ENCODE measurements at places on chromosomes 11 and 22. TPM values are rescaled to one million over a fixed set of nuclear protein-coding genes. Genes with fewer than 3 reads are reported as not detected.

- no peak for DNase-seq
Measured at GRCh38 chr11:128732471-128733277, 38.8 kb downstream of the FLI1 start.

DNA sequence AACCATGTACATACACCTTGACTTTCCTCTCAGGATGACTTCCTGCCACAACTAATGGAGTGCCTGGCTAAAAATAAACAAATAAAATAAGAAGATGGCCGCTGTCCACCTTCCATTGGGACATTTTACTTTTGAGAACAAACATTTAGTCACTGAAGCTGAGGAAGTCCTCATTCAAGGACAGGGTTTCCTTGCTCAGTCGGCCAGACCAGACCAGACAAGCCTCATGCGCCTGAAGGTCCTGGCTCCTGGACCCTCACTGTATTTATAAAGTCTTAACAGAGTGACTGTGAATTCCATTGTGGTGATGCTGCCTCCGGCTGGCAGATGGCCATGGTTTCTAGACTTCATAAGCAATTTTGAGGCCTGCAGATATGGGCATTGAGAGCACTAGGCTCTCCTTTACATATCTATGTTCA lies 114.5 kb downstream of the MAML2 start:
- DNase-seq: no peak

DNA sequence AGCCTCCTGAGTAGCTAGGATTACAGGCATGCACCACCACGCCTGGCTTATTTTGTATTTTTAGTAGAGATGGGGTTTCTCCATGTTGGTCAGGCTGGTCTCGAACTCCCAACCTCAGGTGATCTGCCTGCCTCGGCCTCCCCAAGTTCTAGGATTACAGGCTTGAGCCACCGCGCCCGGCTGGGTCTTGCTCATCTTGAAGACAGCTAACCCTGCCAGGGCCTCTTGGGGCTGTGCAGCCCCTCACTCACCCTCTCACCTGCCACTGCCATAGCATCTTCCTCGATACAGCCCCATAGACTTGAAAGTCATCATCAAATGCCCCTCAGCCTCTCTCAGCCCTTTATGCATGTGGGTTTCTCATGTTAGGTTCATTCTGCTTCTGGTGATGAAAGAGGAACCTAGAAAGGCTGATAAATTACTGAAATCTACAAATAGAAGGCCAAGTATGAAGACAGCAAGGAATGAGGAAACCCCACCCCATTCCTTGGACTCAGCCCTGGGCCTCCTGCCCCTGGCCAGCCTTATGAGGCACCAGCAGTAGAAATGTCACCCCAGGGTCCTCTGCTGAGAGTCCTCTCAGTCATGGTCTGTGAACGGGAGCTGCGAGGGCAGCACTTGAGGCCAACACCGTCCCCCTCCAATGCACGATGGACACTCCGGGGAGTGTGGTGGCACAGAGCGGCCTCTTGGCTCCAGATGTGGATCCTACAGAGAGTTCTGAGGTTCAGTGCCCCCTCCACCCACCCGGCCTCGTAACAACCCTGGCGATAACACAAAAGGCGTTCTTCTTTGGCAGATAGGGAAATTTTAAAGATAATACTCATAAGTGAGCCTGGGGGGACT lies 24.8 kb downstream of the SCGB1A1 start:
- DNase-seq: no peak

GRCh38 chr22:44838316-44839016 lies 86.1 kb downstream of the ARHGAP8 start:
- DNase-seq: no peak

- DNase-seq: no peak
Measured at GRCh38 chr22:30717952-30718351, 23.3 kb downstream of the OSBP2 start.

- no peak for DNase-seq
Measured at GRCh38 chr11:859394-860131, 16.9 kb downstream of the TSPAN4 start.

Gene PACS1
- 53.1 TPM for polyA plus RNA-seq

DNA sequence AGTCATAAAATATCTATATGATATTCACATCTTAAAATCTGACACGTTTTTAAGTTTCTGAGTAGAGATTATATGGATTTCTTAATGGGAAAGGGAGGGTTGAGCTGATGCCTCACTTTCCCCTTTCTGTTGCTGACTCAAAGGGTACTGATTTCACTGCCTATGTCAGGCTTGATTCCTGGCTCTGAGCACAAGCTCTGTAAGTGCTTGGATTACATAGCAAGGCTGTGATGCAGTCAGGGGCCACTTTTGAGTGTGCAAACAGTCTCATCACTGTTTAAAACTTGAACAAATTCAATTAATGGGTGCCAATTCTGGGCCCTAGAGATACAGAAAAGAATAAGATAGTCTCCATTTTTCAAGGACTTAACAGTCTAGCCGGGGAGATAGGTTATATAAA lies 14.4 kb downstream of the ATXN10 start:
- no peak for DNase-seq

DNA sequence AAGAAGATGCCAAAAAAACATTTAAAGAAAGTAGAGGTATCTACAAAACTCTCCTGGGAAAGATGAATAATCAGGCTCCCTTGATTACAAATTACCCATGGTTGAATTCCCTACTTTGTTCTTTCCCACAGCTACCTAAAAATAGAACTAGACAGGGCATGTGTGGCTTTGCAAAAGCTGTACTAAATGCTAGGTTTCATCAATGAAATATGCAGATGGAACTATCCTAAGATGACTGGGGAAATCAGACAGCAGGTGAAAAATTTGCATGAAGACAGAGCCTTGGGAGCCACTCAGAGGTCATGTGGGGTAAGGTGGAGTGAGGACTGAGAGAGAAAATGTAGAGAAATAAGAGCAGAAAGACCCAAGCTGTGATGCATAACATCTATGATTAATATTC lies 14.7 kb downstream of the LAYN start:
- DNase-seq: no peak

- no peak for DNase-seq
Measured at GRCh38 chr22:20576445-20576816, 69.0 kb downstream of the MED15 start.

Gene TMEM218
- polyA plus RNA-seq: 49.3 TPM

Gene FOLR2
- polyA plus RNA-seq: 8.1 TPM

DNA sequence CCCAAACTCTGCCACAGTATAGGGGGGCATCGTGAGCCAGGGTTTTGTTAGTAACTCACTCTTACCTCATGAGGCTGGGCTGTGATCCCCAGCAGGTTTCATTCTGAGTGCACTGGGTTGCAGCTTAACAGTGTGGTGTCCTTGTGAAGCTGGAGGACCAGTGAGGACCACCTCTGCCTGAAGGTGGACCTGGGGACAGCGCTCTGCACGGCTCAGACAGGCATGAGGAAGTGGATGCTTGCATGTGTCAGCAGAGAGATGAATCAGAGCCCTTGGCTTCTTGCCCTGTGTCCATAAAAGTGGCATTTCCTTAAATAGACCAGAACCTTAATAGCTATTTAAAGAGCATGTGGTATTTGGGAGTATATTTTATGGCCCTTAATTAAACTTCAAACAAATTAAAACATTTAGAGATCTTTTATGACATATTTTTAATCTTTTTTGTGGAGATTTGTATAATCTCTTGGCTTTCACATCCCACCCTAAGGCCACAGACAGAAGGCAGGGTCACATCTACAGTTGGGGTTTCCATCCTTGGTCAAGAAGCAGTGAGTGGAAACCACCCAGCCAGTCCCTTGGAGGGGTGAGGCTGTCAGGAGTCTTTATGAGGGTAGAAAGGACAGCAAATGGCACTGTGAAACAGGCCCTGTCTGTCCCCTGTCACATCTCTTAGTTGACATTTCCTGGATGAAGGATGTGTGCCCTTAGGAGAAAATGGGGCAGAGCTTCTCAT lies 24.8 kb upstream of the ADORA2A start:
- DNase-seq: peak; percentile 73

Gene OR1S1
- polyA plus RNA-seq: not detected

Gene KRTAP5-6
- not detected for polyA plus RNA-seq

Gene OR2AT4
- polyA plus RNA-seq: 0.03 TPM

- DNase-seq: no peak
Measured at GRCh38 chr11:34636127-34636526, 15.2 kb downstream of the EHF start.

Gene APIP
- polyA plus RNA-seq: 38.0 TPM

GRCh38 chr11:113880971-113881370 lies 5.6 kb upstream of the USP28 start:
- DNase-seq: no peak

Gene NAP1L4
- polyA plus RNA-seq: 190 TPM

DNA sequence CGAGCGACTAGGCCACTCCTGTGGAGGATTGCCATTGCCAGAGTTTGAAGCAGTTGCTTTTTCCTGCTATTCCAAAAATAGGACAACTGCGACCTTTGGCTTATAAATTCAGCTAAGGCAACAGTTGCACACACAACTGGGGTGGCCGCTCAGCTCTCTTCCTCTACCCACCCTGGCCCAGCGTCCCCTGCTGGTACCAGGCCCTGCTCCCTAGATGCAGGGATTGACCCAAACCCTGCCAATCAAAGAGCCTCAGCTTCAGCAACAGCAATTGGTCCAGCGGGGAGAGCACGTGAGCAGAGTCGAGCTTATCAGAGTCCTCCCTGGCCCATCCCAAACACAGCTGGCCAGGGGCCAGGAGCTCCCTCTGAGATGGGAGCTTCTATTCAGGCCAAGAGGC lies 22.0 kb upstream of the CABP2 start:
- no peak for DNase-seq

- DNase-seq: no peak
Measured at GRCh38 chr22:40498420-40499208, 128.2 kb downstream of the SGSM3 start.

- peak; percentile 34 for DNase-seq
Measured at GRCh38 chr22:24768537-24769374, 5.8 kb downstream of the PIWIL3 start.

- DNase-seq: no peak
Measured at GRCh38 chr11:44819346-44819745, 92.6 kb downstream of the TSPAN18 start.

Gene CELSR1
- polyA plus RNA-seq: 24.4 TPM

Gene SDF2L1
- 25.3 TPM for polyA plus RNA-seq

DNA sequence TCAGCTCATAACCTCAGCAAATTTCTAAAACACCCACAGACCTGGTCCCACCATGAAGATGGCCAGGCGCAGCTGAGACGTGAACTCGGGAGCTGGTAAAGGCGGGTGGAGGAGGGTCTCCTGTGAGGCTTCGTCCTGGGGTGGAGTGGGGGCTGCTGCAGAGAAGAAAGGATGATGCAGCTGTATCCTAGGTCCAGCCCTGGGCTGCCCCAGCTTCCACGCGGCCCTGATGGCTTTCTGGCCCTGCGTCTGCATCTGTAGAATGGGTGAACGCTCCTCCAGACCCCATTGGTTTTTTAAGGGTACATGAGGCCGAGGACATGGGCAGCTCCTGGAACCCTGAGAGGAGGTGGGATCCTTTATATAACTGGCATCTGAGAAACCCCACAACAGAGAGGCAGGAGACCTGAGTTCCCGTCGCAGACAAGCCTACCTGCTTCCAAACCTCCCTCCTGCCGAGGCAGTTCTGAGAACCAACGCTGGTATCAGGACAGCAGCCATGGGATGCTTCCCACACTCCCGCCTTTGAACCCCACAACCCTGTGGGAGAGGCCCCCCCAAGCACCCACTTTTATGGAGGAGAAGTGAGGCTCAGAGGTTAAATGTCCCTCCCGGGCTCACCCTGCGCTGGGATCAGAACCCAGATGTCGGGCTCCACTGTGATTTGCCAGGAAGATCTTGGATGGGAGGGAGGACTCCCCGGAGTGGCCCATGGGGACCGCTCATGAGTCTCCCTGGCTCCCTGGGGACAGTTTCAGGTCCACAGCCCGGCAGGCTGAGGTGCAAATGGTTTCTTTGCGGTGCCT lies 55.2 kb upstream of the FGF3 start:
- DNase-seq: no peak

Gene TSPAN32
- polyA plus RNA-seq: 1.6 TPM

GRCh38 chr11:43934601-43935423 lies 7.6 kb upstream of the C11orf96 start:
- no peak for DNase-seq

GRCh38 chr22:21933910-21934309 lies 18.7 kb downstream of the PPM1F start:
- no peak for DNase-seq

GRCh38 chr22:19959043-19959586 lies 17.5 kb upstream of the TXNRD2 start:
- peak; percentile 88 for DNase-seq

DNA sequence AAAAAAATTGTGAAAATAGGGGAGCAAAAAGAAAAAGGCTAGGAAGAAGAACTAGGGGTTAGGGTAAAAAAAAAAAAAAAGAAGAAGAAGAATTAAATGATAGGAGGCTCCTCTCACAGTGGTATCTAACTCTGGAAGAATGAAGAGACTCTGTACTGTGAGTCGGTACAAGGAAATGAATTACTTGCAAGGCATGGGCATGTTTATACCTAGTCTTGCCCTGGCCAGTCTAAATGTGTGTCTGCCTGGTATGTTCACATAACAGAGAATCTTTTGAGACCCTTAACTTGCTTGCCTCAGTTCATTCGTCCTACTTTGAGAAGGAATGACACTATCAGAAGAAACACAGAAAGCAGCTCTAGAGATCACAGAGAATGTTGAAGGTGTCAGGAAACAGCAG lies 159.6 kb downstream of the SWAP70 start:
- no peak for DNase-seq

GRCh38 chr11:70466596-70466995 lies 68.3 kb downstream of the CTTN start:
- DNase-seq: no peak

Gene SAA2
- polyA plus RNA-seq: not detected

- no peak for DNase-seq
Measured at GRCh38 chr11:81224396-81224795, 1509.3 kb downstream of the FAM181B start.

GRCh38 chr11:42465623-42466022 lies 846.2 kb upstream of the API5 start:
- no peak for DNase-seq

Gene SCGB1A1
- not detected for polyA plus RNA-seq

Gene YPEL4
- polyA plus RNA-seq: 2.6 TPM

DNA sequence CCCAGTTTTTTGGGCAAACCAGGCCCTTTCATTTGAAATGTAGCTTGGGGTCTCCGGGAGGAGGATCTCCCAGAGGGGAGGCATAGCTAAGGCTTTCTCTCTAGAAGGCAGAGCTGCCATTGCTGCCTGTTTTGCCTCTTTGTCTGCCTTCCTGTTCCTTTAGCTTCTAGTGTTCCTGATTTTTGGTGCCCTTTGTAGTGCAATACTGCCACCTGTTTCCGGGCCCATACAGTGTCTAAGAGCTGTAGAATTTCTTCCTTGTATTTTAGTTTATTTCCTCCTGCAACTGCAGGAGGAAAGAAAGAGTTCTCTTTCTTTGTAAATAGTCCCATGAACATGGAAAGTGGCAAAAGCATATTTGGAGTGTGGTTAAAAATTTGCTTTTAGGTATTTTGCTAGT lies 19.3 kb upstream of the GLYATL1 start:
- DNase-seq: no peak

Gene MEI1
- 2.2 TPM for polyA plus RNA-seq
